ENCODE measurements at places on chromosomes 16 and 17.

- no peak for DNase-seq
Observed at GRCh38 chr17:64938290-64938689, 19.0 kb upstream of the LRRC37A3 start.

GRCh38 chr17:70426752-70427151, 257.4 kb downstream of the KCNJ2 start:
- no peak for DNase-seq

- no peak for DNase-seq
Observed at GRCh38 chr17:19748807-19749193, 702 bp upstream of the ALDH3A1 start.

DNA sequence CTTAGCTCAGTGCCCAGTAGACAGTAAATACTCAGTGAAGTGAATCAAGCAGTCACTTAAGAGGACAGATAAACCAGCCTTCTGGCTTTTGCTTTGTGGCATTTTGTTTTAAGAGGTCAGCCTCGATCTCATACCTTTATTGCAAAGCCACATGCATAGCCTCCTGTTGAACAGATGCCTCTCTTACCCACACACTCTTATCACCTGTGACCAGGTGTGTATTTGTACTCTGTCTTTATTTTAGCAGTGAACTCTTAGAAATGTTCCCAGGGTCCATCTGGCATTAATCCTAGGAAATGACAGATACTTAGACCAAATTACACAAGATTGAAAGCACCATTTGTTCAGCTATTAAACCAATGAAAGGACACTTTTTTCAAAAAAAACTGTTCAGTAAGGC, 1426.5 kb downstream of the CDH11 start:
- DNase-seq = no peak

- no peak for DNase-seq
Observed at GRCh38 chr16:5925850-5926249, 828.3 kb upstream of the EEF2KMT start.

DNA sequence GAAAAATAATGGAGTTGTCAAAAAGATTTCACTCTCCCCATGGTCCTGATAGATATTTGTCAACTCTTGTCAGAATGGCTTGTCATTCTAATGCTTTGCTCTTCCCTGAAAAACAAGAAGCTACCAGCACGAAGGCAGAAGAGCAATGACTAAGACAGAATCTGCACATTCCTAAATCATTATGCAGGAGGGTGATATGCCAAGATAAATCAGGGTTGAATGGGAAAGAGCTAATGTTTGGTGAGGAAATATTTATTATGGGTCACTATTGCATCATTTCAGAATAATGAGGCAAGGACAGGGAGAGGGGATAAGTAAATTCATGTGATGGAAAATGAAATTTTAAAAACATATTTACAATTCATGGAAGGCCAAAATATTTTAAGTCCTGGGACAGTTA, 297.5 kb upstream of the XYLT1 start:
- no peak for DNase-seq

GRCh38 chr16:4064950-4065352, 51.3 kb downstream of the ADCY9 start:
- no peak for DNase-seq

GRCh38 chr16:21186326-21186691, 25.1 kb downstream of the ZP2 start:
- DNase-seq = no peak

GRCh38 chr17:48440669-48441068, 10.7 kb upstream of the SKAP1 start:
- no peak for DNase-seq

- no peak for DNase-seq
Observed at GRCh38 chr16:86567701-86568581, 1.3 kb downstream of the FOXC2 start.

GRCh38 chr17:73393381-73393780, 81.6 kb upstream of the CDC42EP4 start:
- no peak for DNase-seq

DNA sequence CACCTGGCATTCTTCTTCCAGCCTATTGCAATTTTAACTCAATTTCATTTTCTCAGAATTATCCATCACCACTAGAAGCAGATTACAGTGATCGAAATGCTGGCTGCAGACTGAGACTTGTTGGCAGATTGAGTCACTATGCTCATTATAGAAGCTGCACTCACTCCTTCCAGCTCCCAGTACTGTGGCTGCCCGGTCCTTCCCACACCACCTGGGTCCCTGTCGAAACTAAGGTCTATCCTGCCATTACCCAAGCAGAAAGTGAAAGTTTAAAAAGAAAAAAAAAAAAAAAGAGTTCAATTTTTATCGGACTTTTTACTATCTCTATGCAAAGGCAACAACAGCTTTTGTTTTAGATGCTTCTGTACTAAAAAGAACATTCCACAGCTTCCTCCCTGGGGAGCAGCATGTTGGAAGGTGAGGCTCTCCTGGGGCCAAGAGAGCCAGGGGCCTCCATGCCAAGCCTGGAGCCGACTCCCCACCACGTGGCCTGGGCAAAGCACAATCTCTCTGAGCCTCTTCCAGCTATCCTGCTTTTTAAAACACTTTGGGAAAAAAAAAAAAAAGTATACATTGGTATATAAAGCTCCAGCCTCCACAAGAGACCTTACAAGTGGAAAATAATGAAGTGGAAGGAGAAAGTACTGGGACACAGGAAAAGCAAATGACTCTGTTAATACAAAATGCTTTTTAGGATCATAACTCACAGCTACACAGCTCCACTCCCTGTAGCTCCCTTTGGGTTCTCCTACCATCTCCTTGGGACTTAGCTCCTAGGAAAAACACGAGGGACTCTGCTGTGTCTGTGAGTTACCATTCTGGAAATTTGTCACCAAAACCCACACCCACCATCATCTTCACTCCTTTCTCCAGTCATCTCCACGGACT, 77.8 kb downstream of the USP31 start:
- DNase-seq = no peak

DNA sequence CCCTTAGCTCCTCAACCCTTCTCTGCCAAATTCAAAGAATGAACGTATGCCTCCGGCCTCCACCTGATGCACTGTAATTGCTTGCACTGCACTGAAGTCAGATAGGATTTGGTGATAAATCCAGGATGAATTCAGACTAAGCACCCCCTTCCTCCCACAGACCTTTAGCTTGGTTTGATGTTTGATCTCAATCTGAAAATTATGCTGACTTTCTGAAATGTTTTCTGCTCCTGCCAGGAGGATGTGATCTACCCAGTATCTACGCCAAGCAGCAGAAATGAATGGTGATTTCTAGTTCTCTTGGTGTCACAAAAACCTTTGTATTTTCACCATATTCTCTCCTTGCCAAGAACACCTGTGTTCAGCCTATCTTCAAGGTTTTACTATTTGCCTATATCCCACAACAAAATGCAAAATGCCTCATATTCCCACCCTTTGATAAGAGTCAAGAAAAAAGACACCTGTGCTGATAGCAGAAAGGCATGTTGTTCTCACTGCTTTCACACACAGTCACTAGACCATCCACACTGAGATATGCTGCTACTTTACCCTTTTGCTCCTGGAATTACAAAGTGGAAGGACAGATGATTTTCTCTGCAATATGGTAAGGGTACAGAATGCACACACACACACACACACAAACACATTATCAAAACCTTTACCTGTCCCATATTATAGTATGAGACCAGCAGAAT, 14.7 kb downstream of the RFFL start:
- DNase-seq = no peak

- DNase-seq = no peak
Observed at GRCh38 chr16:27171584-27171983, 31.7 kb upstream of the KDM8 start.

GRCh38 chr16:1592446-1592845, 19.4 kb downstream of the IFT140 start:
- DNase-seq = no peak

DNA sequence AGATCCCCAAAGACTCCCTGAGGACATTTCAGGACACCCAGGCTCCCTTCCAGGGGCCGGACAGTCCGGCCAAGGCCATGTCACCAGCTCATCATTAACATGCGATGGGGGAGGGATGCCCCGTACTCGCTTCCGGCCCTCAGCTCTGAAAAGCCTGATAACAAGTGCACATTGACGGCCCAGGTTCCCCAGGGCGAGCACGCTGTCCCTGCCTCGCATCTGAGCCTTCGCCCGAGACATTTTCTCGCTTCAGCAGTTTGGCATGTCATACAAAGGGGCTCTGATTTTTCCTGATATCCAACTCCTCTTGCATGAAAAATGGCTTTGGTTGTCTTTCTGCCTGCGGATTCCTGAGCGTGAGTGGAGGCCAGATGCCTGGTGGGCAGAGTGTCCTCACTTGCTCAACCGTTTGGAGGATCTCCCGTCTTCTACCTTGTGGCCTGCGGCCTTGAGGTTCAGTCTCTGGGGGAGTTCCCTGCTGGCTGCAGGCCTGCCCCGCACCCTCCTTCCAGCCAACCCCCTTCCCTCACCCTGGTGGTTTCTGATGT, 14.1 kb downstream of the CACNG4 start:
- no peak for DNase-seq

DNA sequence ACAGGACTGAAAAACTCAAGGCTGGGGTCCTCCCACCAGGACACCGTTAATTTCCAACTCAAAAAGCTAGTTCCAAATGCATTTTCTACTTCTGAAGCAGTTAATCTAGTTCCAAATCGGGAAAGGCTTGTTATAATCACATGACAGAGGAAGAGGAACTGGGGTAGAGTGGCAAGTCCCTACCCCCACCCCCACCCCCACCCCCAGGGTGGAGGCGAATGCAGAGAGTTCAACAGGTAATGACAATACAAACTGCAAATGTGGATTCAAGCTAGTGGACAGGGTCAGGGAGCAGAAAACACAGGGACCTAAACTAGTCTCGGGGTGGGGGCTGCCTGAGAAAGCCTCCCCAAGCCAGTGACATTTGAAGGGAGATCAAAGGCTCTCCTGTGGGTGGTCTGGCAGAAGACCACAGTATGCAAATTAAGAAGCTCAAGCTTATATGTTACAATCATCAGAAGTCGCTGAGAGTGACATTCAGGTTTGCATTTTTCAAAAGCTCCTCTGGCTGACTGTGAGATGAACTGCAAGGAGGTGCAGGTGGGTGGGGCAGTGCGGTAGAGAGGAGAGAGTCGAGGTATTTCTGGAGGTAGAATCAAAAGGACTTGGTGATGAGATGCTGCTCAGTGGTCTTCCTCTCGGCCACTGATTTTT, 56.4 kb upstream of the SLC25A19 start:
- DNase-seq = no peak

DNA sequence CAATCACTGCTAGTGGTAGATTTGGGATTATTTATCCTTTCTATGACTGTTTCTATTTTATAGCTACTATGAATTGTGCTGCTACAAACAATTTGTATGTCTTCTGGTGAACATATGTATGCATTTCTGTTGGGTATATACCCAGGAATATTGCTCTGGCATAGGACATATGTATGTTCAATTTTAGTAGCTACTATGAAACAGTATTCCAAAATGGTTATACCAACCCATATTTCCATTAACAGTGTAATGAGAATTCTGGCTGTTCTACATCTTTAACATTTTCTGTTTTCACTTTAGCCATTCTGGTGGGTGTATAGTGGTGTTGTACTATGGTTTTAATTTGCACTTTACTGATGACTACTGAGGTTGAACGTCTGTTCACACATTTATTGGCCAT, 57.6 kb upstream of the NACA2 start:
- DNase-seq = no peak

DNA sequence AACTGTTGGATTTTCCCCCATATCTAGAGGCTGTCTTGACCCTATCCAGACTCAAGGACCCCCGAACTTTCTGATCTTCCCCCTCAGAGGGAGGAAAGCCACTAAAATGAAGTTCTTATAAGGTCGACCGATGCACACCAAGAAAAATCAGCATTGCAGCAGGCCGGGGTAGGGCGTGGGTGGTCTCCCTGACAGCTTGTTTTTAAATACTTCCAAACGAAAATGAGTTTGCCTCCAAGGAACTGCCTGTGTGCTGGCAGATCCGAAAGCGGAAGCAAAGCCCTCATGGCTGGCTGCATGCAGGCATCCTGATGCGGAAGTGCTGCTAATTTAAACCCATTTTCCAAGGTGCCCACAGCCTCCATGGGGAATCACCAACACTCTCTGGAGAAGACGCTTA, 374.3 kb upstream of the XYLT1 start:
- DNase-seq = no peak

DNA sequence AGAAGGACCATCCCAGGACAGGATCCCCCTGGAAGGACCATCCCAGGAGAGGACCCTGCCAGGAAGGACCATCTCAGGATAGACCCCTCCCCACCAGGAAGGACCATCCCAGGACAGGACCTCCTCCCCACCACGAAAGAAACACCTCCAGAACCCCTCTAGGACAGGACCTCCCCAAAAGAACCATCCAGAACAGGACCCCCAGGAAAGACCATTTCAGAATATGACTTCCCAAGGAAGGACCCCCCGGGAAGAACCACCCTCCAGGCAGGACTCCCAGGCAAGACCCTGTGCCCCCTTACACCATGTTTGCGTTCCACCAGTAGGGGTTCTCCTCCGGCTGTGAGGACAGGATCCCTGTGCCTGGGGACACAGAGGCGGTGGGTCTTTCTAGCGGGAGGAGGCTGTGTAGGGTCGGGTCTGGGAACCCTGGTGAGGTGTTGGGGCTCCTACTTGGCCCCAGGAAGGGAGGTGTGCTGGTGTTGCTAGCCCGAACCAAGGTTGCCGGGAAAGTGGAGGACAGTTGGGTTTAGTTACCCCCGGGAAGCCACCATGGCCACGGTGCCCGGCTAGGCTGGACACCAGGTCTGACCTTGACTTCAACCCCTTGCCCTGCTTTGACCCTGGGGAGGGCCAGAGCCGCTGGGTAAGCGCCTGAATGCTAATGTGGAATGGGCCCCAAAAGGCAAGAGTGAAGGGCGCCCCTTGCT, 2.2 kb downstream of the NOTUM start:
- DNase-seq = no peak

All from NCI-H1092 (cell line).